ENCODE measurements at places on chromosomes 2 and 18.

- no peak overlapping the region for H3K4me3 ChIP-seq
- no peak overlapping the region for H3K27ac ChIP-seq
- peaks cover 11% of the 10 kb centered on the region for H3K4me1 ChIP-seq
- peaks cover 1% of the 10 kb centered on the region for H3K36me3 ChIP-seq
- peak; percentile 28 for DNase-seq
- no peaks in the 10 kb centered on the region for H3K27me3 ChIP-seq
Observed at GRCh38 chr2:232444409-232445148, 11.4 kb upstream of the ALPI start.

DNA sequence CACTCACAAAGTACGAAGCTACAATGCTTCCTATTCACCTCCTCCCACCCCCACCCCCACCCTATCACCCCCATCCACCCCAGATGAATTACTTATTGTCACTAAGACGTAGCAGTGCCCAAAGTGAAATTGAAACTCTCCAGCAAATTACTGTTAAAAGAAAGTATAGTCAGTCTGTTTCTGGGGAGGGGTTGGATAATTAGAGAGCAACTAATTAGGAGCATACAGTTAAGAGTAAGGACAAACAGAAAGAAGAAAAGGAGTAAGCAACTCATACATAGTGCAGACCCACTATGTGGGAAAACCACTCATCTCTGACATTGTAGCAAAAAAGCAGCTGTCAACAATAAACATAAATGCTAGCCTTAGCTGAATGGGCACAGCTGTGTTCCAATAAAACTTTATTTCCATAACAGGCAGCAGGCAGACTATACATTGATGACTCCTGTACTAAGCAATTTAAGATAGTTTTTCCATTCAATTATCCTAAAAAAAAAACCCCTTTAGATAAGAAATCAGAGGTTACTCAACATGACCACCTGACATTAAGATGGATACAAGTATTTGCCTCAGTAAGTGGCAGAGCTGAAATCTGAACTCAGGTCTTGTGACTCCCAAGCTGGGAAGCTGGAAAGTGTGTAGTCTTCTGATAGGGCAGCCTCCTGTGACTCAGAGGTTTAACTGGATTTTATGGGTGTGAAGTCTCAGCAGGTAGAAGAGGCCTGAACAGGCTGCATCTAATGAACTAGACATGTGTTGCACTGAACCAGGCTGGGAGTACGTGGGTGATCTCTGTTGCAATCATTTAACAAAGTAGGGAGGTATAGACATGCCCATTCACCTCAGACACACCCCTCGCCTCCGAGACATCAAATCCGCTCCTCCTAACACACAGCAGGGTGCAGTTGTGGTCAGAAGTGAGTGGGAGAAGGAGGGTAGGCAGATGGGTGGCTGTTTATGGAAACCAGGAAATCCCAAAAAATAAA lies 171.8 kb upstream of the KLF7 start:
- H3K36me3 ChIP-seq = no peaks in the 10 kb centered on the region
- H3K4me1 ChIP-seq = peaks cover 29% of the 10 kb centered on the region
- H3K4me3 ChIP-seq = peak overlapping the region; percentile 28
- DNase-seq = no peak

DNA sequence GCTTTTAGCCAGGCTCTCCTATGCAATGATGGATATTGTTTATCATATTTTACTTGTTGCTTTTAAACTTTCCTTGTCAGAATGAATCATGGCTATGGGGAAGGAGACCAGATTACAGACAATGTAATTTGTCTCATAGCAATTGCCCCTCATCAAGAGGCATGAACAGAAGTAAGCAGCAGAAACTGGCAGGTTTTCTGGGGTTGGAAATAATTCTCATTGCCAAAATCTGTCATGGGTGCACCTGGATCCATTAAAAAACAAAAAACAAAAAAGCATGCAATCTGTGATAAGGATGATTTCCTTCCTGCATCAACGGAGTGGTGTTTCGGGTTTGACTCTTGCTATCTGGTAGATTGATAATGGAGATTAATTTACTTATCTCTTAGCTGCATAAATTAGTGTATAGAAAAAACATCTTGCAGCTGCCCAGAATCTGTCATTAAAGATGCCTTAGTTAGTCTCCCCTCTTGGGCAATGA lies 419.6 kb downstream of the SOX11 start:
- H3K4me3 ChIP-seq = no peak overlapping the region
- H3K4me1 ChIP-seq = no peaks in the 10 kb centered on the region
- no peak for DNase-seq
- peaks cover 2% of the 10 kb centered on the region for H3K36me3 ChIP-seq

- H3K4me1 ChIP-seq = no peaks in the 10 kb centered on the region
- peaks cover 10% of the 10 kb centered on the region for H3K27me3 ChIP-seq
- DNase-seq = no peak
- H3K4me3 ChIP-seq = no peak overlapping the region
- H3K27ac ChIP-seq = no peak overlapping the region
- H3K36me3 ChIP-seq = no peaks in the 10 kb centered on the region
Observed at GRCh38 chr18:25189391-25190185, 162.4 kb downstream of the ZNF521 start.

- DNase-seq = no peak
- H3K4me3 ChIP-seq = no peak overlapping the region
- no peaks in the 10 kb centered on the region for H3K36me3 ChIP-seq
- no peaks in the 10 kb centered on the region for H3K4me1 ChIP-seq
Observed at GRCh38 chr18:12041561-12041960, 52.1 kb upstream of the ANKRD62 start.

DNA sequence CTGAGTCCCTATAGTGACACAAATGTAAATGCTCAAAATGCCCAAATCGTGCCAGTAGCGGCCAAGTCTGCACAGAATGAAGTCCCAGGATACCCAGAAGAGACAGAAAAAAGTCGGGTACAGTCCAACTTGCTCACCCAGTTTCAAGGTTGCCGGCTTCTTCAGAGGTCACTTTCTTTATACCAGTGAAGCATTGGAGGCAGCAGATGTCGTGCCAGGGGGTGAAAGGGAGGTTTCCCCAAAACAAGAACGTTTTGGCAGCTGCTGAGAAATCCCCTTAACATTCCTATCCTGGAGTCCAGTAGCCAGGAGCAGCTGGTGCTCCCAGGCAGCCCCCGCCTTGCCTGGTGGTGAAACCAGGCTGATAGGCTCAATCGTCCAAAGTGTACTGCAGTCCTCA lies 58.1 kb upstream of the MCFD2 start:
- H3K4me1 ChIP-seq = peaks cover 37% of the 10 kb centered on the region
- no peaks in the 10 kb centered on the region for H3K27me3 ChIP-seq
- H3K36me3 ChIP-seq = peaks cover 19% of the 10 kb centered on the region
- no peak for DNase-seq

- H3K27me3 ChIP-seq = no peaks in the 10 kb centered on the region
- DNase-seq = no peak
- H3K27ac ChIP-seq = no peak overlapping the region
- peaks cover 17% of the 10 kb centered on the region for H3K4me1 ChIP-seq
- peaks cover 78% of the 10 kb centered on the region for H3K36me3 ChIP-seq
Observed at GRCh38 chr2:216163518-216163917, 54.4 kb downstream of the XRCC5 start.

GRCh38 chr18:24321071-24321470 lies 76.6 kb downstream of the OSBPL1A start:
- no peaks in the 10 kb centered on the region for H3K36me3 ChIP-seq
- no peak overlapping the region for H3K4me3 ChIP-seq
- no peak overlapping the region for H3K27ac ChIP-seq

- no peaks in the 10 kb centered on the region for H3K36me3 ChIP-seq
- H3K27ac ChIP-seq = no peak overlapping the region
- H3K4me3 ChIP-seq = no peak overlapping the region
- H3K4me1 ChIP-seq = no peaks in the 10 kb centered on the region
- no peak for DNase-seq
Observed at GRCh38 chr2:66568650-66569300, 133.8 kb downstream of the MEIS1 start.

DNA sequence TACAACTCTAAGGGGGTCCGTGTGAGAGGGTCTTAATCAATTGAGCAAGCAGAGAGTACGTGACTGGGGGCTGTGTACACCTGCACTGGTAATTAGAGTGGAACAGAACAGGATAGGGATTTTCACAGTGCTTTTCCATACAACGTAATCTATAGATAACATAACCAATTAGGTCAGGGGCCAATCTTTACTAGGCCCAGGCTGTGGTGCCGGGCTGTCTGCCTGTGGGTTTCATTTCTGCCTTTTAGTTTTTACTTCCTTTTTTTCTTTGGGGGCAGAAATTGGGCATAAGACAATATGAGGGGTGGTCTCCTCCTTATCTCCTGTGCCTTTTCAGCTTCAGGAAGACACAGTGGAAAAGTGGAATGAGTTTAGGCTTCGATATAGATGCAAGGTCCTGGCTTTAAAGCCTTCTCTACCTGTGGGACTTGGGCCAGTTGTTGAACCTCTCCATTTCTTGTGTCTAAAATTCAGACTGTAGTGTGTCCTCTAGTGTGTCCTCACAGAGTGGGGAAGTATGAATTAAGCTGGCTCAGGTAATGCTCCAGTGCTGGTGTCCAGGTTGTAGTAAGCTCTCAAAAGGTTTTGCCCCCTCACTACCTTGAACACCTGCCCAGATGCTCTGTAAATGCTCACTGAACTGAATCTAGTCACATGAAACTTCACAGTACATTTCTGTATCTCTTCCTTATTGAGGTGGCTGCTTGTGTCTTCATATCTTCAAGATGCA lies 422.8 kb downstream of the SETBP1 start:
- no peak overlapping the region for H3K4me3 ChIP-seq
- H3K36me3 ChIP-seq = peaks cover 2% of the 10 kb centered on the region
- no peak overlapping the region for H3K27ac ChIP-seq
- peaks cover 15% of the 10 kb centered on the region for H3K4me1 ChIP-seq
- H3K27me3 ChIP-seq = no peaks in the 10 kb centered on the region
- DNase-seq = no peak

DNA sequence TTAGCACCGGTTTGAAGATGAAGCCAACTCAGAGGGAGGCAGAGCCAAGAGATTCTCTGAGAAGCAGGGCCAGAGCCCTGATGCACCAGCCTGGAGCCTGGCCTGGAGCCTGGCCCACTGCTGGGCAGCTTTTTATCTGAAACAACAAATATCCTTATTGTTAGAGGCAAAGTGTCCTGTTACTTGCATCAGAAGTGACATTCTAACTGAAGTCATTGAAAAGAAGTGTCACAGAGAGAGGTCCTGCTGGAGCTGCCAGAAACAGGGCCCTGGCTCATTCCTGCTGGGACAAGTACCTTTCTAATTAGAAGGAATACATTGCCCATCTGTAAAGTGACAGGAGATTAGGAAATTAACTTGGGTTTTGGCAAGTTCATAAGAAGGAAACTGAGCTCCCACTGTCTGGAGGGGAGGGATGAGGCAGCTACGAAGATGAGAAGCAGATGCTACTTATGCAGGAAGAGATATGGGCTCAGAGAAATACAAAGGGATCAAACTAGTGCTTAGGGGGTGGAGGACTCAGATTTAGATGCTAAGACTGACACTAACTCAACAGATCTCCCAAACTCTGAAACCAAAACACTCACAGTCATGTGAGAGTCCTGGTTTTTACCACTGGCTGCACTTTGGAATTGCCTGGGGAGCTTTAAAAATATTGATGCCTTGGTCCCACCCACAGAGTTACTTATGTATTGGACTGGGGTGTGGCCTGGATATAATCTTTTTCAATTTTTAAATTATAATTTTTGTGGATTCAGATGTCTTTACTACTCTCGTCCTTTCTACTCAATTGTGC lies 11.0 kb upstream of the HK2 start:
- H3K27me3 ChIP-seq = no peaks in the 10 kb centered on the region
- no peak for DNase-seq
- no peak overlapping the region for H3K27ac ChIP-seq

- H3K36me3 ChIP-seq = no peaks in the 10 kb centered on the region
- H3K4me1 ChIP-seq = peaks cover 8% of the 10 kb centered on the region
- no peak for DNase-seq
- H3K27ac ChIP-seq = no peak overlapping the region
Observed at GRCh38 chr2:12623051-12623450, 93.7 kb upstream of the TRIB2 start.

- no peaks in the 10 kb centered on the region for H3K27me3 ChIP-seq
- no peaks in the 10 kb centered on the region for H3K4me1 ChIP-seq
- no peak overlapping the region for H3K27ac ChIP-seq
- no peak overlapping the region for H3K4me3 ChIP-seq
Observed at GRCh38 chr18:56096861-56097260, 508.9 kb upstream of the TCF4 start.

- H3K27me3 ChIP-seq = no peaks in the 10 kb centered on the region
- H3K4me3 ChIP-seq = peak overlapping the region; percentile 84
- peaks cover 24% of the 10 kb centered on the region for H3K36me3 ChIP-seq
- DNase-seq = no peak
- peak overlapping the region; percentile 98 for H3K27ac ChIP-seq
Observed at GRCh38 chr18:80034852-80035406, 695 bp downstream of the RBFA start.

GRCh38 chr2:202494300-202495229 lies 118.4 kb downstream of the BMPR2 start:
- no peak overlapping the region for H3K4me3 ChIP-seq
- H3K36me3 ChIP-seq = no peaks in the 10 kb centered on the region
- H3K4me1 ChIP-seq = no peaks in the 10 kb centered on the region
- DNase-seq = no peak

- peaks cover 21% of the 10 kb centered on the region for H3K4me1 ChIP-seq
- peaks cover 8% of the 10 kb centered on the region for H3K27me3 ChIP-seq
- no peak overlapping the region for H3K27ac ChIP-seq
- no peak overlapping the region for H3K4me3 ChIP-seq
Observed at GRCh38 chr2:109516445-109517117, 97.2 kb downstream of the SEPTIN10 start.

DNA sequence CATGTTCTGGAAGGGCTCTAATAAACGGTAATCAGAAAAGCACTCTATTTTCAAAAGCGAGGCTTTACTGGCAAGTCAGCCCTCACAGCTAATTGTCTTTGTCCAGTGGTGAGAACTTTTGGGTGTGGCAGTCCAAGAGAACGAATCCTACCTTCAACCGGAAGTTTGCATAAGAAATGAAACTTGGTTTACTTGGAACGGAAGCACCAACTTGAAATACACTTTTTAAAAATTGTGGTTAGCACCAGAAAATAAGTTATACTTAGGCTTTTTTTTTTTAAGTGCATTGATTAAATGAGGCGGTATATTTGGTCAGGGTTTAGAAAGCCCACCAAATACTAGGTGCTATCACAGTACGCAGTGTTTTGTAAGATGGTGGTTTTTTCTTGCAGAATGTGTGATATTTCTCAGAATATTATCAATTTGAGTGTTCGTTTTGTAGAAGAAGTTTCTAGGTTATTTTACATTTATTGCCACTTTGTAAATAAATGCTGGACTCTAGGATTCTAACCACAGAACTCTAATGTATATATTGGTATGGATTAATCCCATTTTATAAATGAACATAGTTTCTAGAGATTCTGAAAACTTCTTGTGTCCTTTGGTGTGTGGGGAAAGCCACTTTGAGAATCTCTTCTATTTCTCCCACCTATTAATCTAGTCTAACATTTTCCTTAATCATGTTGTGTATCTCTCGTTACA lies 1.2 kb downstream of the MYL12A start:
- peak overlapping the region; percentile 67 for H3K27ac ChIP-seq
- H3K36me3 ChIP-seq = peaks cover 46% of the 10 kb centered on the region
- H3K27me3 ChIP-seq = no peaks in the 10 kb centered on the region
- no peak for DNase-seq

DNA sequence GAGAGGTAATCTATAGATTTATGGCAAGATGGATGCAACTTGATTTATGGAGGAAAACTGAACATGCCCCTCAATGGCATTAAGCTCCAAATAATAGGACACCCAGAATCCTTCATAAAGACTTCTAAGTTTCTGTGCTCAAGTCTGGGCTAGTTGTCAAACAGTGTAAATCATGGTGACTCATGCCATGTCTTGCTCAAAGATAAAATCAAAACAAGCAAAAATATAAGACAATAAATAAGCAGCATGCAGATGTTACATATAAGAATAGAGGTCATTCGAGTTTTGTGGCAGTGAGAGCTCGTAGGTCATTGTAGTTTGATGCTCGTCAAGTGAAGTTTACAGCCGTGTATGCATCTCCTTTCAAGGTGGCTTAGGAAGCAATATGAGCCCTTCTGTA lies 403.2 kb downstream of the THSD7B start:
- no peaks in the 10 kb centered on the region for H3K4me1 ChIP-seq
- H3K4me3 ChIP-seq = no peak overlapping the region
- H3K27ac ChIP-seq = no peak overlapping the region
- DNase-seq = no peak

Data from central memory CD8-positive, alpha-beta T cell (primary cell).